ENCODE measurements at places on chromosomes 16 and 17.

DNA sequence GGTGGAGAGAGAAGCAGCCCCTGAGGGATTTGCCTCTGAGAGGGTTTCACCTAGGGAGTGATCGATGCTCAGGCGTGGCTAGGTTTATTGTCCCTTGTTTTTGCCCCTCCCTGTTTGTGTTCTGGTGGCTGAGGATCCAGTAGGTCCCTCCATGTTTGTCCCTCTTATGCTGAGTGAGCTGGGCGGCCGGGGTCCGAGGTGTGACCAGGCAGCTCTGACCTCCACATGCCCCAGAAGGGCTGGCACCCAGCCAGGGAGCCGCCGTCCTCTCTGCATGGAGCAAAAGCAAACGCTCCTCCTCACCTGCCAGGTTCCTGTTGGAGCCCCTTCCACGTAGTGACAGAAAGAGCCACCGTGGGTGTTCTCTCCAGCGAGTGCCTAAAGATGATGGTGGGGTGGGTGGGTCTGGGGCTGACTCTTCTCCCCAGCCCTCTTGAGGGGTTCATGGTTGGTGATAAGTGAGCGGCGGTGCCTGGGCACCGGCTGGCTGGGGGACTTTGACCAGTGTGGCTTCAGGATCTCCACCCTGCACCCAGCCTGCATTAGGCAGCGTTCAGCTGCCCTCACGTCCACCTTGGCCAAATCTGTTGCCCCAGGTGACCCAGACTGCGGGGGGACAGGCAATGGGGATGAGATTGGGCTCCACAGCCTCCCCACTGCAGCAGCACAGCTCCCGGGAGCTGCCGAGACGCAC lies 14.1 kb upstream of the NUDT16L1 start:
- no peak for DNase-seq

GRCh38 chr16:10213748-10214147 lies 31.5 kb upstream of the GRIN2A start:
- DNase-seq = no peak

- DNase-seq = peak; percentile 68
Observed at GRCh38 chr17:78396441-78397337, 18.2 kb downstream of the PGS1 start.

DNA sequence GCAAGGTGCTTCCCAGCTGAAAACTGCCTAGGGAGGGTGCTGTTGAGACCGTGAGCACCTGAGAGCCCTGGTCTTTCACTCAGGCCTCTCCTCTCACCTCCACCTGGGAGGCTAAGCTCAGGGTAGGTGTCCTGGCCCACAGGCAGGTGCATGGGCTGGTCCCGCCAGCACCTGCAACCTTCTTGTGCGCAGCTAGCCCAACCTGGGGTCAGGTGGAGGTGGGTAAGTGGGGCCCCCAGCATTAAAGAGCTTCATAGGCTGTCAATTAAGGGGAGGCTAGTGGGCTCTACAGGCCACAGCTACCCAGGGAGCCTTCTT lies 8.7 kb downstream of the ADCY7 start:
- no peak for DNase-seq

DNA sequence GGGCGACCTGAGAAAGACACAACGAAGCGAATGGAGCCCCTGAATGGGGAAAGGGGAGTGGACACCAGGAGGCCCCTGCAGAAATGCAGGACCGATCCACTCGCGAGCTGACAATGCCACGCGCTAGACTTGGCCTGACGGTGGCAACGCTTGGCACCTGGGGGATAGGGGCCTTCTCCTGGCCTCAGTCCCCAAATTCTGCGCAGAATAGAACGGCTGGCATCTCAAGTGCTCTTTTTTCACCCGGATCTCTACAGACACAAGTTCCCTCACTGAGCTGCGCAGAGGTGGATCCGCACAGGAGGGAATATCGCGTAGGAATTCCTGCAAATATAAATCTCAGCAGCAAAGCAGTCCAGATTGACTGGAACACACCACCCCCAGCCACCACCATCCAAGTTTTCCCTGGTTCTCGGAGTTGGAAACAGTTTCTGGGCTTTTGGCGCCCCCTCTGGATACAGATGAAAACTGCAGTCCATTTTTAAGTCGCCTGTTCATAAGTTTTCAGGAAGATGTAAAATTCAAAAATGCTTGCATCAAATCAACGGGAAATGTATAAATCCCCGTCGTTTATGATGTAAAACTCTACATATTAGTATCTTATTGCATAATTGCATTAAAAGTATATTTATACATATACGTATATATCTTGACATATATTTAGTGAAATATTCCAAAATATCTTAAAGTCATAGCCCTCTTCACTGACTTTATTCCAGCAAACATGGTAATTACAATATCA lies 2.3 kb upstream of the SOX9 start:
- peak; percentile 76 for DNase-seq

GRCh38 chr17:48241770-48242497 lies 134.4 kb downstream of the SNX11 start:
- DNase-seq = no peak

DNA sequence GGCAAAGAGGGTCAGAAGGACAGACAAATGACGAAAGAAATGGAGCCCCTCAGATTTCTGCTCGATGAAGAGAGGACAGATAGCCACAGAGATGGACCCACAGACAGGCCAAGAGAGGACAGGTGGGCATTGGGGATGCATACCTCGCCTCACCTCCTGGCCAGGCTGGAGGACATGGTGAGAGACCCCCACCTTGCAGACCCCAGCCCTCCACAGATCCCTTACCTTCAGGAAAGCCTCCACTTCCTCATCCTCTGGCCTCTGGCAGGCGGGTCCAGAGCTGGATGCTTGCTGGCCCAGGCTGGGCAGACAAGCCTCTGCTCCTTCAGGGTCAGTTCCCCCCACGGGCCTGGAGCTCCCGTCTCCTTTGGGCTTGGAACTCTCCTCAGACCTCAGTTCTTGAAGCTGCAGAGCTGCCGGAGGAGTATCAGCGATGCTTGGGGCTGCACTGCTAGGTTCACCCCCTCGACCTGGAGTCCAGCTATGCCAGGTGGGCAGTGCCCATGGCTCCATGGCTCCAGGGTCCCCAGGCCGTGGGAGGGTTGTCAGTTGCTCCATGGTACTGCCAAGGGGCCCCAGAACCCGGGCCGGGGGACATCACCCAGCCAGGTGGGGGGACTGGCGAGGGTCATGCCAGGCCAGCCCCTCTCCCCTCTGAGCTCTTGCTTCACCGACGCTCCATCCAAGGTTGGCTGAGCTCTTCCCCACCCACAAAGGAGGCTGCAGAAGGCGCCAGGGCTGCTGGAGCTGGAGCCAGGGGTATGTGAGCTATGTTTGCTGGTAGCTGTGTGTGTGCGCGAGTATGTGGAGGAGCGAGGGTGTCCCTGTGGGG lies 1.0 kb downstream of the TSPOAP1 start:
- no peak for DNase-seq

- peak; percentile 31 for DNase-seq
Observed at GRCh38 chr17:44672479-44673093, 16.3 kb downstream of the MEIOC start.

DNA sequence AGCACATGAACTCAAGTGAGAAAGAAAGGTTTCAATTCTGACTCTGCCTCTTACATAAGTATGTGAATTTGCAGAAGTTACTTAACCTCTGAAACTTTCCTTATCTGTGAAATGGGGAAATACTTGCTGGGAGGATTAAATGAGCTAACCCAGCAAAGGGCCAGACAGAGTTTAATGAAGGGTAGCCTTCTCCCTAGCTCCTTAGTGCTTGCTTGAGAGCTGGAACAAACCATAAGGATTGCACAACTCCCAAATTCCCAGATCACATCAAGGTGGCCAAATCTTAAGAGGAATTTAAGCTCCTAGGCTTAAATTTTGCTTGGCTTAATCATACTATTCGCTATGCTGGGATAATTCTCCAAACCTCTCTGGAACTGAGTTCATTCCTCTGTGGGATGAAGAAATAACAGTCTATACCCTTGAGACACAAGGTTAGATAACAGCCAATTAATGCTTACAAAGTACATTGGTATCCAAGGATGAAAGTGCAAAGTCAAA lies 11.8 kb upstream of the WSB1 start:
- peak; percentile 87 for DNase-seq

- no peak for DNase-seq
Observed at GRCh38 chr17:63774969-63775265, 947 bp downstream of the DDX42 start.

- DNase-seq = peak; percentile 92
Observed at GRCh38 chr17:81153340-81153803, 11.9 kb upstream of the PVALEF start.

- DNase-seq = no peak
Observed at GRCh38 chr17:10208604-10209193, 10.3 kb upstream of the GAS7 start.

DNA sequence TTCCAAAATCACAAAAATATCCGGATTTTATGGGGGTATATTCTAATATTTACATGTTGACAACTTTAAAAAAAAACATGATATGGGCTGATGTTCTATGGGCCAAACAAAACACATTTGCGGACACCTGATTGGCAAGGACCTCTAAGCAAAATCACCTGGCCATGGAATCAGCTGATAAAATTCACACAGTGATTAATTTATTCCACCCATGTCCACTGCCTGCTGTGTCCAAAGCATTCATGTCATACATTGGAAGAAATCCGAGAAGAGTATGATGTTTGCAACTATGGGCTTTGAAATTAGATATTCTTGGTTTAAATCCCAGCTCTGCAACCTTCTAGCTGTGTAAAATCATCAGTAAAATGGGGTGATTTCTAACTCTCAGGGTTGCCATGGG lies 538.7 kb downstream of the HAPSTR1 start:
- no peak for DNase-seq

GRCh38 chr17:63919311-63919723 lies 678 bp upstream of the GH1 start:
- peak; percentile 51 for DNase-seq

DNA sequence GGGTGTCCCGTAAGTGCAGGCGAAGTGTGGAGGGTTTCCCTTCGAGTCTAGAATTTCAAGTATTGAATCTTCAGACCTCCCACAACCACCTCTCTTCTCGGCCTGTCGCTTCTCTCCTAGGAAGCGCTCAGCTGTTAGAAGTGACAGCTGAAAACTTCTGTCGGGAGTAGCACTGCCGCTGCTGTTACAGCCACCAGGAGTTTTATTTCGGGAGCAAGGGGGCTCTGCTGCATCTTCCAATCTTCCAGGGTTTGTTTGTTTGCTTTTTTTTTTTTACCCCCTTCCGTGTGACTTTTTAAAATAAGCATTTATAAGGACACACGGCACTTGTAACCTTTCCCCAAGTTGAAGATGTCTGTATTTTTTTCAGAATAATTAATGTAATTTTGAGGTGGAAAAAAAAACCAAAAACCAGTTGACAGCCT lies 767 bp downstream of the RPS6KB1 start:
- DNase-seq = peak; percentile 18

DNA sequence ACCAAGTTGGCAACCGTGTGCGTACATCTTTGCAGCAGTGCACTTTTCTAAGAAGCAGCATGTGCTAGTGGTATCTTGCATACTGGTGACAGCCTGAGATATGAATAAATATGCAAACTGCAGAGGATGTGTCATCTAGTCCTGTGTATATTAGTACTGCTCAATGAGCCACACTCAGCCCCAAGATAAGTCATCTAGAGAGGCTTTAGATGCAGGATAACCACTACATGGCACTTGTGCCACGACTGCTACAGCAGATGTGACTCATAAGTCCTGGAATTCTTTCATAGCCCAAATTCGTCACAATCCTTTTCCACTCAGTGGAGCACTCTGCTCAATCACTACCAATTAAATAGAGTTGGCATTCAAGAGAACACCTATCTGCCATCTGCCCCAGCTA lies 171.5 kb downstream of the AXIN2 start:
- peak; percentile 78 for DNase-seq

- no peak for DNase-seq
Observed at GRCh38 chr17:28904800-28905199, 1.9 kb upstream of the DHRS13 start.

GRCh38 chr17:542943-543342 lies 171.7 kb downstream of the VPS53 start:
- no peak for DNase-seq

GRCh38 chr17:34243364-34244320 lies 11.4 kb upstream of the CCL2 start:
- DNase-seq = no peak

- no peak for DNase-seq
Observed at GRCh38 chr17:208429-208828, 27.0 kb upstream of the DOC2B start.

DNA sequence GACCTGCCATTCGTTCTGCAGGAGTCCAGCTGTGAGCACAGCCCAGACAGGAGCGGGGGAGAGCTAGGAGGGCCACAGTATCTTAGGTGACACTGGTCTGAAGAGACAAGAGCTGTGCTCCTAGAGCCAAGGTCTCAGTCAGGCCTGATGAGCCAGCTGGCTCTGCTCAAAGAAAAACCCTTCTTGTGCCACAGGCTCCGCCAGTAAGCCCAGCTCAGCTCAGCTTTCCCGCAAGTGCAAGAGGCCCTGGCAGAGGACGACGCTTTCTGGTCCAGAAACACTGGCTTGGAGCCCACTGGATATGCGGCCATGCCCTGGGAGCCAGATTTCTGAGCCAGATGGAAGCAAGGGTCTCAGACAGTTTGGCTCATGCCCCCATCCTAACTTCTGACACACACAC lies 23.9 kb downstream of the PEMT start:
- peak; percentile 32 for DNase-seq

DNA sequence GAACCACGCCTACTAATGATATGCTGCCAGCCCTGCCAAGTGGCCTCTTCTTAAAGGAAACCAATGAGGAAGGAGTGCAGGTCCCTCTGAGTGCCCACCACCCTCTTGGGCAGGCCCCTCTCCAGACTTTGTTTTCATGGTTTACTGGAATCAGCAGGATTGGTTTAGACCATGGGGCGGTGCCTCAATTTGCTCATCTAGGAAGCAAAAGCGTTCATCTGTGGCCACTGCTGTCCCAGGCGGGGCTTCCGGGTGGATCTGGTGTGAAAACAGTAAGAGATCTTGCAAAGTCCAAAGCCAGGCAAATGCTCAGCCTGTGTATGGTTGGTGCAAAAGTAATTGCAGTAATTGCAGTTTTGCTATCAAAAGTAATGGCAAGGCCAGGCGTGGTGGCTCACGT lies 71.3 kb downstream of the AMFR start:
- DNase-seq = no peak

GRCh38 chr17:6661464-6661848 lies 9.9 kb downstream of the C17orf100 start:
- no peak for DNase-seq

GRCh38 chr17:59329176-59330052 lies 2.0 kb upstream of the YPEL2 start:
- DNase-seq = peak; percentile 81

GRCh38 chr17:18208092-18208491 lies 17.3 kb upstream of the LLGL1 start:
- no peak for DNase-seq

- peak; percentile 93 for DNase-seq
Observed at GRCh38 chr17:78342449-78343186, 17.3 kb downstream of the SOCS3 start.

- no peak for DNase-seq
Observed at GRCh38 chr17:79549141-79549915, 61.5 kb downstream of the RBFOX3 start.

- no peak for DNase-seq
Observed at GRCh38 chr17:57302690-57303465, 46.6 kb downstream of the MSI2 start.

DNA sequence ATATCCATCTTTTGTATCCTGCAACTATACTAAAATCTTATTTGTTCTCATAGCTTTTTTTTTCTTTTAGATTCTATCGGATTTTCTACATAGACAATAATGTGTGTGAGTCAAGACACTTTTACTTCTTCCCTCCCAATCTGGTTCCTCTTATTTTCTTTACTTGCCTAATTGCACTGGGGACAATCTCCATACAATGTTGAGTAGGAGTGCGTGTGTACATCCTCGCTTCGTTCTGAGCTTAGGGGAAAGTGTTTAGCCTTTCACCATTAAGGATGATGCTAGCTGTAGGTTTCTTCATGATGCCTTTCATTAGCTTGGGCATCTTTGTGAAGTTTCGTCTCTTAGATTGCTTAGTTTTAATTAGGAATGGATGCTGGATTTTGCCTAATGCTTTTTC lies 2.9 kb downstream of the SPATA32 start:
- DNase-seq = no peak

Data from fibroblast of mammary gland (primary cell).